ENCODE measurements at places on chromosomes 3 and 15.

GRCh38 chr15:57782731-57783130 lies 76.2 kb downstream of the POLR2M start:
- DNase-seq, result no peak

- DNase-seq, result no peak
Measured at GRCh38 chr3:45321607-45322391, 66.6 kb upstream of the LARS2 start.

DNA sequence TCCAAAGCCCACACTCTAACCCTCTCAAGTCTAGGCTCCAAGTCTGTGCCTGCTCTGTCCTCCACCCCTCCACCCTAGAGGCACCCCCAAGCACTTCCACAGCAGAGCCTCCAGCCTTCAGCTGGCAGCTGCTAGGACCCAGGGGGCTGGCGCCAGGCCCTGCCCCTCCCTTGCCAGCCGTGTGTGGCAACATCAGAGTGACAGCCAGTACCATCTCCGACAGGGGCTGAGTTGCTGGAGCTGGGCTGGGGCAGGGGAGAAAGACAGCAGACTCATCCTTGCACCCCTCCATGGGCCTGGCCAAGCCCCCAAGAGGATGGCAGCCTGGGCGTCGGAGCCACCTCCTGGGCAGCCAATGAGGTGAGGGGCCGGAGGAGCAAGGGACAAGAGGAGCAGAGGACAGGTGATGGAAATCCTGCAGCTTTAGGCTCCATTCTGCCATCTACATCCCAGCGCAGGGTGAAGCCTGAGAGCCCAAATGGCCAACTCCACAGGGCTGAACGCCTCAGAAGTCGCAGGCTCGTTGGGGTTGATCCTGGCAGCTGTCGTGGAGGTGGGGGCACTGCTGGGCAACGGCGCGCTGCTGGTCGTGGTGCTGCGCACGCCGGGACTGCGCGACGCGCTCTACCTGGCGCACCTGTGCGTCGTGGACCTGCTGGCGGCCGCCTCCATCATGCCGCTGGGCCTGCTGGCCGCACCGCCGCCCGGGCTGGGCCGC lies at the start of gene GPR62:
Gene GPR62, plus strand, starts transcription at position 207 of the 718 bp plus-strand sequence. Its CDS starts 272 bp downstream, at position 479.
- no peak for DNase-seq

DNA sequence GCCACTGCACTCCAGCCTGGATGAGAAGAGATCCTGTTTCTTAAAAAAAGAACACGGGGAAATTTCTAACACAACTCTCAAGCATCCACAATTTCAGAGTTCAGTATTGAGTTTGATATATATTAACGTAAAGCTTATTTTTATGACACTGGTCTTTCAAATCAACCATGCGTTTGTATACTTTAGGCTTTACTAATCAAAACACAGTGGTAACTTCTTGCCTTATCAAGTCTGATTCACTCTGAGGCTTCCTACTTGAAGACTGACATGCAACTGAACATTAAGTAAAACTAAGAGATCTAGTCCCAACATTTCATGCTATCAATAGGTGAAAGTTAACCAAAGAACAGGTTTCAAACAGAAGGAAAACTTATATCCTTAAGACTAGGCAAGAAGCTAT lies 46.7 kb downstream of the PRTG start:
- DNase-seq, result no peak

DNA sequence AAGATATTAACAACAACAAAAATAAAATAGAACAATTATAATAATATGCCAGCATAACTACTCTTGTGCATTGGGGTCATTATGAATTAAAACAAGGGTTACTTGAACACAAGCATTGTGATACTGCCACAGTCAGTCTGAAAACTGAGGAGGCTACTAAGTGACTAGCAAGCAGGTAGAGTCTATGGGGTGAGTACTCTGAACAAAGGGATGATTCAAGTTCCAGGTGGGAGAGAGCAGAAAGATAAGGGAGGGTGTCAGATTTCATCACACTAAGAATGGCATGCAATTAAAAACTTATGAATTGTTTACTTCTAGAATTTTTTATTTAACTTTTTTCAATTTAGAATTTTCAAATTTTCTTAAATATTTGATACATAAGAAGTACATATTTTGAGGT lies 754.4 kb upstream of the GOLIM4 start:
- DNase-seq, result no peak

GRCh38 chr3:43233062-43233461 lies 53.3 kb upstream of the SNRK start:
- no peak for DNase-seq

Measured in DMS79 treated with DMSO at 0.1 percent for 48 hours (cell line).